ENCODE measurements at places on chromosomes 13 and 19.
A peak's percentile ranks its signal among the peaks of the same experiment; 100 is the strongest.

- no peak for DNase-seq
Observed at GRCh38 chr19:28426730-28427225, 786.2 kb downstream of the UQCRFS1 start.

- no peak for DNase-seq
Observed at GRCh38 chr13:107545946-107546502, 669.3 kb downstream of the LIG4 start.

DNA sequence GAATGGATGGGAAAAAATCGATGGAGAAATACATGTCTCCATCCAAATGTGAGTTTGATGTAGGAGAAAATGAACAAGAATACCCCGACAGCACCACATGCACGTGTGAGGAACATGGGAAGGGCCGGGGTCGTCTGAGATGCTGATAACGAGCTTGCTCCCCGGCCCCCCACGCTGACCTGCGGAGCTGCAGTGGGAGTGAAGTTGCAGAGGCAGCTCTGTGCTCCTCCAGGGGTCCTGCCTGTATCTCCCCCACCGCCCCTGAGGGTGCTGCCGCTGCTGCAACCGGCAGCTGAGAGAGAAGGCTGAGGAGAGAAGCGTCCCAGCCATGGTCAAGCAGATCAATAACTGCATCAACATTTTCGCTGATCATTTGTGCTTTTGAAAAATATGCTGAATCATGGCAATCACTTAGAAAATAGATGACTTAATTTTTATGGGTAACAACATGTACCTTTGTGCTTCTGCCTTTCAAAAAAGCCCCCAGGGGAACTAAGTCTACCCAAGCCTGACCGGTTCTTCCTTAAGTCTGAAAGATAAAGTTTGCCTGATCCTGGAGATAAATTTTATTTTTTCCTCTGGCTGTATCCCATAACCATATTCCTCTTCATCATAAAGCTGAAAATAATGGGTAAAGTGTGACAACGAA is 18.2 kb upstream of the NAXD start:
- no peak for DNase-seq

- DNase-seq = no peak
Observed at GRCh38 chr13:30493658-30494381, 28.1 kb upstream of the HMGB1 start.

DNA sequence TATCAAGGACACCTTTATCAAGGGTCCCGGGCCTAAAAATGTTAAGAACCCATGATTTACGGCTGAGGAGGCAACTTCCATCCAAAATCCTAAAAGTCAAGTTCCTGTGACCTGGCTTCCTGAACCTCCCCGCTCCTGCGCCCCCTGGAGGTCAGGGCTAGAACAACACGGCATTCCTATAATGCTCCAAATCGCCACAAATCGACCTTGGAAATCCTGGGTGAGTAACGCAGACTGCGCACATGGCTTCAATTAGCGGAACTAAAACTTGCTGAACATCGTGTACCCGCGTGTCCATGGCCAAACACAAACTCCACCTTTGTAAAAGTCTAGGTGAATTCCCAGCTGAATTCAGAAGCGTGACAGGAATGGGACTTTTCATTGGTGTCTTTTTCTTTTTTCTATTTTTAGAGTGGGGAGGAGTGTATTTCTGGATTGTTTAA is 4.3 kb upstream of the C5AR1 start:
- no peak for DNase-seq

GRCh38 chr19:29326849-29327840 is 114.2 kb upstream of the UQCRFS1 start:
- peak; percentile 90 for DNase-seq

DNA sequence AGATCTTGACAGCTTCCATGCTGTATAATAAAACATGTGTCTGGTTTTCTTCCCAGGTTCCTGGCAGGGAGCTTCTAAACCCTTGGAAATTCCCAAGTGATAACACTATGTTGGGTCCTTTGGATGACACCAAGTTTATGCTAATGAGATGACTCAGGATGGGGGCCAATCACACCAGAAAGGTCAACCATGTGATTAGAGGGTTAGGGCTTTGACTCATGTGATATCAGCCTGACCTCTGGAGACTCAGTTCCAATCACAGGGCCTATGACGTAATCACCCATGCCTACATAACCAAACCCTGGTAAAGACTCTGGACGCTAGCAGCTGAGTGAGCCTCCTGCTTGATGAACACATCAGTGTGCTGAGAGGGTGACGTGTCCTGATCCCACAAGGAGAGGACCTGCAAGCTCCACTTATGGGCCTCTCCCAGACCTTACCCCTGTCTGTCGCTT is 203.6 kb downstream of the DCLK1 start:
- DNase-seq = no peak

DNA sequence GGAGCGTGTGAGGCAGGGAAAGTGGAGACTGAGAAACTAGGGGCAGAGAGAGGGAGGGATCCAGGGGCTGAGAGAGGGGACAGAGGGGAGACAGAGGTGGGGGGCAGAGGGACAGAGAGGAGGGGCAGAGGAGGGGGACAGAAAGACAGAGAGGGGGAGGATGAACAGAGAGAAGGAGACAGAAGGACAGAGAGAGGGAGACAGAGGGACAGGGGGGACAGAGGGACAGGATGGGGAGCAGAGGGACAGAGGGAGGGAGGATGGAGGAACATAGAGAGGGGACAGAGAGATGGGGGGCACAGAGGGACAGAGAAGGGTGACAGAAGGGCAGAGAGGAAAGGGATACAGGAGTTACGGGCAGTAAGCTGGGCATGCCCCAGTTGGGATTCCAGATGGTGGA is 14.7 kb upstream of the NANOS2 start:
- DNase-seq = no peak
